ENCODE measurements at places on chromosomes 11 and 22.

DNA sequence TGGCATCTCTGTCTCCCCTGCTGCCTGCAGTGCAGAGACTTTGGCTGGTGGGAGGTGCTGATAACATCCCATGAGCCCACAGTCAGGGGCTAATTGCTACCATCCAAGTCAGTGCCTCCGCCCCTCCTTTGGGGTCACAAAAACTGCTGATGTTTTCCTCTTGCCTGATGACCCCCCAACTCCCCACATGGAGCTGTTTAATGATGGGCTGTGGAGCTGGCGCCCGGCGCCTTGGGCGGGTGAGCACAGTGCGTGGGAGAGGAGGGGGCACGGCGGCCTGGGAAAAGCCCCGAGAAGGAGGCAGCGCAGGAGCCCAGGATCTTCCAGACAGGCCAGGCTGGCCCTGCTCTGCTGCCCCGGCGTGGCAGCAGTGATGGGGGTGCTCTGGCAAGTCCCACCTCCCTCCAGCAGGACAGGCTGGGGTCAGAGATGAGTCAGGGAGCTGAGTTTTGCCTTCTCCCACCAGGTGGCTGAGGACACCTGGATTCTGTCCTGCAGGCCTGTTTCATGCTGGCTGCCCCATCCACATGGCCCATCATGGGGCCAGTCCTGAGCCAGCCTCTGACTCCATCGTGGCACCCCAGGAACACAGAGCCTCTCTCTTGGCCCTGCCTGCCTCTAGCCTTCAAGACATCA is 43.8 kb downstream of the NECTIN1 start:
- no peak for DNase-seq

- DNase-seq = no peak
Observed at GRCh38 chr11:35658020-35658948, 4.3 kb upstream of the TRIM44 start.

- no peak for DNase-seq
Observed at GRCh38 chr11:78406568-78407196, 10.9 kb downstream of the GAB2 start.

DNA sequence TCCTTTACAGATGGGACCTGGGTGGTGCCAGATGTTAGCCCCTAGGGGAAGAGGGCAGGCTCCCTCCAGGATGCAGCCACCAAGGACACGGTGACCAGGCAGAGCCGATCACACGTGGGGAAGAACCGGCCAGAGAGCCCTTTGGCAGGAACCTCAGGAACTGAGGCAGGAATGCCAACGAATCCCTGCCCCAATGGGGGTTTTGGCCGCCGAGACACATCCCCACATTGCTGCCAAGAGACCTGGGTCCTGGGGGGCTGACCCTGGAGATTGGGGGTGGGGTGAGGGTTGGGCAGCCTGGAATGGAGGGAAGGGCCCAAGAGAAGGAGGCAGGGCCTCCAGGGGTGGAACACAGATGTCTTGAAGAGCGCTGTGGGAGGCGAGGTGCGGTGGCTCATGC is 28.7 kb upstream of the LMO1 start:
- DNase-seq = no peak

DNA sequence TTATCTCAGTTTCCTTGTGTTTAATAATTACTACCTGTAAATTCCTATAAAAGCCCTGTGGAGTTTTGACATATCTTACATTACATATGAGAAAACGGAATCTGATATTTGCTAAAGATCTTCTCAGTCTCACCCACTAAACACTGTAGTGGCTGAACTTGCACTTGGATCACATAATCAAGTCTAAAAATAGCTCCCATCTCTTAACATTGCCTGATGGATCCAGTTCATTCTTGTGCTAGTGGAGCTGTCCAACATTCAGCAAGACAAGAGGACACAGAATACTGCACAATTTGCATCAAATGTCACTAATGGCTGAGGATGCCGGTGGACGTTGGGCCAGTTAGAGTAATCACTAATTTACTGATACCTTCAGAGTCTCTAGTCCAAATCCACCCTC is 569.9 kb upstream of the ANO5 start:
- no peak for DNase-seq

GRCh38 chr11:3833449-3833848 is 7.3 kb downstream of the RHOG start:
- DNase-seq = no peak
